ENCODE measurements at places on chromosomes 3 and 15.

DNA sequence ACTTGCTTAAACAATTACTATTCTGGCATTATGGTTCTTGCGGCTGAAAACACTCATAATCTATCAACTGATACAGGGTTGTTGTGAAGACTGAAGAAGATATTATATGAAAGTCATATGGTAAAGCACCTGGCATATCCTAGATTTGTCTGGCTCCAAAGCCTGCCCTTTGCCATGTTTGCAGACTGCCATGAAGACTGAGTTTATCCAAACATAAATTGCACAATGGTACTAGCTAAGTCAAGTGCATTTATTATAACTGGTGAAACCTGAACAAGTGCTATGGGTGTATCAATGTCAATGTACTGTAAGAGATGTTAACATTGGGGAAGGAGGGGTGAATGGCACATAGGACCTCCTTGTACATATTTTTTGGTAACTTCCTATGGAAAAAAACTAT, 87.4 kb upstream of the MEX3B start:
- DNase-seq = no peak

GRCh38 chr15:73732930-73733329, 20.2 kb downstream of the INSYN1 start:
- DNase-seq = no peak

GRCh38 chr3:51711352-51712037, 4.6 kb downstream of the GRM2 start:
- DNase-seq = no peak

DNA sequence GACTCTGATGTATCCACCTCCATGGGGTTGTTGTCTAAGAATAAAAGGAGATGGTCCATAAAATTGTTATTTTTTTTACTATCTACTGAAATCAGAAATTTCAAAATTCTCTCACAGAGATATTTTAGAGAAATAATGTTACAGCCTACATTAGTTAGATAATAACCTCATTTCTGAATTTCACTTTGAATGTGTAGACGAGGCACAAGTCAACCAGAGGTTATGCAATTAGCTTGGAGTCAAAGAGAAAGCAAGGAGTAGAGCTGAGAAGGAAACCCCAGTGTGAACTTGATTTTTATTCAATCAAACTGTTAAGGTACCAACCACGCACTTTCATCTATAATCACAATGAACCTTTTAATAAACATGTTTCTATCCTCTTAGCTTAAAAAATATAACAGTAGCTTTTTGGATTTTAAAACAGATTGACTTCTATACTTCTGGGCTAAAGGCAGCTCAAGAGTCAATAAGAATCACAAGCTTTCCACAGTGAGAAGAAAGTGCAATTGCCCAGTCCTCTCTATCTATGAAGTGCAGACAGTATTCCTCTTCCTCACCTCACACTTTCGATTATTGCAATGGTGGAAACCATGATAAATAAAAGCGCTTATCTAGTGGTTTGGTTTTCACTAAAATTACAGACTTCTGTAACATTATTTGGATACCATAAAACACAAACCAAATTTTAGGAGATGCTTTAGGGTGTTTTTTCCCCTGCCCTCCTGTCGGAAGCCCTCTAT, 403.2 kb downstream of the ZBTB20 start:
- no peak for DNase-seq

GRCh38 chr15:85504749-85505676, 124.6 kb downstream of the AKAP13 start:
- no peak for DNase-seq

All from esophagus squamous epithelium (tissue), 5 donors.